RPMI8226 (cell line): ENCODE measurements at places on chromosomes 7 and 10.

GRCh38 chr10:110498982-110499795, 1.5 kb downstream of the DUSP5 start:
- DNase-seq: peak; percentile 77

GRCh38 chr7:158114056-158114850, 473.4 kb downstream of the PTPRN2 start:
- DNase-seq: no peak

DNA sequence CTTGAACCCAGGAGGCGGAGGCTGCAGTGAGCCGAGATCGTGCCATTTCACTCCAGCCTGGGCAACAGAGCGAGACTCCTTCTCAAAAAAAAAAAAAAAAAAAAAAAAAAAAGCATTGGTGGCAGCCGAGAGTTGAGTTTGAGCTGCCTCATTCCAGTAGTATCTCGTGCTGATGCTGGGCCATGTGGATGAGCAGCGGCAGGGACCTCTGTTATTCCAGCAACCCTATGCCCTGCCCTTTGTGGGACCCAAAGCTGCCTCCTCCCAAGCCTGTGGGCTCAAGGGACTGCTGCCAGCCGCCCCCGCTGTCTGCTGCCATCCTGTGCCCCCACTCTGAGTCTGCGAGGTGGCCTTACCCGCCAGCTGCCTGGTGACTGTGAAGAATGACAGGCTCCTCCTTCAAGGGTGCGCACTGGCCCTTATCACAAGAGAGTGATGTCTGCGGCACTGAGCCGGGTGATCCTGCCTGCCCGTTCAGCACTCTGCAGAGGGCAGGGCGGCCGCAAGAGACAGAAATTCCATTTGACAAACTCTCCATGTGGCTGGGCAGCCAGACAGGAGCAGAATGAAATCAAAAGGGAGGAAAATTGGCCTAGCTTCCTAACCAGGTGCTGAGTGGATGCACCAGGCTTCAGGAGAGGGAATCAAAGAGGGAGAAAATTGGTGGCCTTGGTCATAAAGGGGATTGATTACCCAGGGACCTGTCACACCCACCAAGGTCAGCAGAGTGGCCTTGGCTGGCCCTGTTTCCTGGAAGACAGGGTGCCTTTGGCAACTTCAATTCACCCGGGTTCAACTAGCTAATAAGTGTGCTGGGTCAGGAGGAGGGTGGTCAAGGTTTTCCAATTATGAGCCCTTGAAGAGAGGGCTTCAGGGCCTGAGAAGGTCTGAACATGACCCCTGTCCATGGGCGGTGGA, 65.3 kb upstream of the ZMIZ1 start:
- DNase-seq: no peak

- no peak for DNase-seq
These were observed 200.7 kb downstream of the CELF2 start for GRCh38 chr10:11218395-11218794.

GRCh38 chr10:17781856-17782255, 27.3 kb upstream of the MRC1 start:
- no peak for DNase-seq

DNA sequence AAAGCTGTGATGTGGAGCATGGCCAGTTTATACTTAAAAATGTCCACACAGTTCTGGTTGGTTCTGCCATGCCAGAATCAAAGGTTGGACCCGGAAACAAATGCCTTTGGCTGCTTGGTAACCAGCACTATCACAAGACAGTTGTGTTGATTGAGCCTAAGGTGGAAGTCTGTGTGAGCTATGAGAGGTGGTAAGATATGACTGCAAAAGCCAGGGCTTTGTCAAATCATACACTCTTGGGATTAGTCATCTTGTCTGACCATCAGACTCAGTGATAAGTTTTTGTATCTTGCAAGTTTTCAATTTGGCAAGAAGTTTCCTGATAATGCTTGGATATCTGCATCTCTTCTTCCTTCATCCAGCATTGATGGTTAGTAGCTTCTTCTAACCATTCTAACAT, 35.5 kb downstream of the GPR141 start:
- no peak for DNase-seq

- no peak for DNase-seq
These were observed 769.0 kb upstream of the COBL start for GRCh38 chr7:52085610-52086009.

GRCh38 chr10:72523932-72524396, 101.9 kb downstream of the MICU1 start:
- no peak for DNase-seq

DNA sequence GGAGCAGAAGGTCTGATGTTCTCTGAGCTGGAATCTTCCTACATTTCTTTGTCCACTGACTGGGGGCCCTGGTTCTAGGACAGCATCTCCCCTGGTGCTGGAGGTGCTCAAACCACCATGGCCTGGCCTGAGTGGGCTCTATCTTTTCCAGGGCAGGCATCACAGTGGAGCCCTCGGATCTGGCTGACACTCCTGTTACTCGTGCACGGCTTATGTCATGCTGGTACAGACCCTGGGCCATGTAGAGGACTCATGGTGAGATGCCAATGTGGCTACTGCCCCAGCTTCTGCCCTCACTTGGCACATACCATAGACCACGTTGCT, 96.0 kb downstream of the HIPK2 start:
- no peak for DNase-seq

- DNase-seq: no peak
These were observed 484 bp upstream of the MSRB2 start for GRCh38 chr10:23094786-23095403.

GRCh38 chr10:97456034-97456685, 10.2 kb downstream of the ZDHHC16 start:
- no peak for DNase-seq

- DNase-seq: no peak
These were observed 2.5 kb upstream of the HNRNPF start for GRCh38 chr10:43411536-43411935.

GRCh38 chr7:157616426-157616825, 279.6 kb downstream of the DNAJB6 start:
- DNase-seq: no peak

DNA sequence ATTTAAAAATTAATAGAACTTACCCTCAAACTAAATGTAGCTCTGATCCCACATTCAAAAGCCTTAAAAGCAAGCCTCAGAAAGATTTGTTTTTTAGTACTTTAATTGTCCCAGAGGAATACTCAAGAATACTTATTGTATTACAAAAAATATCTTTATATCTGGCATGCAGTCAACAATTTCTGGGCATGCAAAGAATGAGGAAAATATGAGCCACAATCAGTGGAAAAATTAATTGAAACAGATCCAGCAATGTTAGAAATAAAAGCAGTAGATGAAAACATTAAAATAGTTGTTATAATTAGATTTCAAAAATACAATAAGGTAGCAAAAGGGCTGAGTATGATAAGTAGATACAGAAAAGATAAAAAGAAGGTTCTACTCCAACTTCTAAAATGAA, 154.7 kb downstream of the PON1 start:
- no peak for DNase-seq

DNA sequence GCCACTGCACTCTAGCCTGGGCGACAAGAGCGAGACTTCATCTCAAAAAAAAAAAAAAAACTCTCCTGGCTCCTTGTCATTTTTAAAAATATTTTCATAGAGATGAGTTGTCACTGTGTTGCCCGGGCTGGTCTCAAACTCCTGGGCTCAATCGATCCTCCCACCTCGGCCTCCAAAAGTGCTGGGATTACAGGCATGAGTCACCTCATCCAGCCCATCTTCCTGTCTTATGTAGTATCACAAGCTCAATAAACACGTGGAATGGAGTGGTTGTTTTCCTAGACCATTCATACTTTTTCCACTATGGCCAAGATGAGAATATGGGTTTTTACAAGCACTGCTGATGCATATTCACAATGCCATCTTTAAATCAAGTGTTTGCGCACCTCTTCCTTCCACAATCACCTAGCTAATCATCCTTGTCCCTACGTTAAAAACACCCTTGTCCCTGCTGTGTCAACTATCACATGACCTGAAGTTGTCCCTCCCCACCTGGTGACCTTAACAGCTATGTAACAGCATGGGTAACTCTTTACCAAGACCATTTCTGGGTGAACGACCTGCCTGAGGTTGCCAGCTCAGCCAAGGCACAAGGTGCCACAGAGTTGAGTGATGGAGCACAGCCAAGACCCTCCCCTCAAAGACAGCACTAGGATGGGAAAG, 21.3 kb downstream of the DLG5 start:
- DNase-seq: no peak

DNA sequence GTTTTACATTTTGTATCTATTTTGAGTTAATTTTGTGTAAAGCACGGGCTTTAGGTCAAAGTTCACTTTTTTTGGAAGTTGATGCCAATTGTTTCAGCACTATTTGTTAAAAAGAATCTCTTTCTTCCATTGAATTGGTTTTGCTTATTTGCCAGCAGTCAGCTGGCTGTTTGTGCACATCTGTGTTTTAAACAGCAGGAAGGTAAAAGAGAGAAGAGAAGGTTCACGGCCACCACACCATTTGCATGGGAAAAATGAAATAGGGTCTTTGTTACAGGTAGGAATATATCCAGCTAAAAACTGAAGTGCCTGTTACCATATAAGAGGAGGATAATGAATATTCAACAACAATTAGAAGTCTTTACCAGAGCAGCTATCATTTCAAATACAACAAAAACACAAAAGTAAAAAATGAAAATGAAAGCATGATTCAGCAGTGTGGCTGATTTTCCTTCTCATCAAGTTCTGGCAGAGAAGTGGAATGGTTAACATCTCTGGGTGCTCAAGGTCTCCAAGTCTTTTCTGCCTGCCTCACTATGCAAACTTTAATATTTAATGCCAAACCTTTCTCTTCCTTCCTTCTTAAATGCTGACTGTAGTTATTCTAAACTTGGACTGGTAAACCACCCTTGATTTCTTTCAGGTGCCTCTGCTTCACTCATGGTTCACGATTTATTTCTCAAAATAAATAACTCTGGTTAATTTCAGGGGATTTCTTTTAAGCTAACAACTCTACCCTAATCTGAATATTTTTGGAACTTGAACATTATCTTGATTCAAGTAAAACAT, 841.5 kb downstream of the GRM8 start:
- peak; percentile 53 for DNase-seq

DNA sequence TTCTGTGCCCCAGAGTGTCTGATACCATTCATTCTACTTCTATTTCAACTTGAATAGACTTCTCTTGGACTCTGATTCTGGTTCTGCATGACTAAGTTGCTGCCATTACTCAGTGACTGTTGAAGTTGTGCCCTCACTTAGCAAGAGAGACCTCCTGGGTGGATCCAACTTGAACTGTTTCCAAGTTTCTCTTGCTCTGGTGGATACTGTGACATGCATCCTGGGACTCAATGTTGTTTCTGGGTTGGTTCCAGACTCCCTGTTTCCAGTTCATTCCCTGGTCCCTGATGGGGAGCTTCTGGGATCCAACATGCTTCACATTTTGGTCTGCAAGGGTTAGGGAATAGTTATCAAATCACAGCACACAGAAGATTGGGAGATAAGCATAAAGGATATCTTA, 26.2 kb upstream of the PRPF18 start:
- no peak for DNase-seq

DNA sequence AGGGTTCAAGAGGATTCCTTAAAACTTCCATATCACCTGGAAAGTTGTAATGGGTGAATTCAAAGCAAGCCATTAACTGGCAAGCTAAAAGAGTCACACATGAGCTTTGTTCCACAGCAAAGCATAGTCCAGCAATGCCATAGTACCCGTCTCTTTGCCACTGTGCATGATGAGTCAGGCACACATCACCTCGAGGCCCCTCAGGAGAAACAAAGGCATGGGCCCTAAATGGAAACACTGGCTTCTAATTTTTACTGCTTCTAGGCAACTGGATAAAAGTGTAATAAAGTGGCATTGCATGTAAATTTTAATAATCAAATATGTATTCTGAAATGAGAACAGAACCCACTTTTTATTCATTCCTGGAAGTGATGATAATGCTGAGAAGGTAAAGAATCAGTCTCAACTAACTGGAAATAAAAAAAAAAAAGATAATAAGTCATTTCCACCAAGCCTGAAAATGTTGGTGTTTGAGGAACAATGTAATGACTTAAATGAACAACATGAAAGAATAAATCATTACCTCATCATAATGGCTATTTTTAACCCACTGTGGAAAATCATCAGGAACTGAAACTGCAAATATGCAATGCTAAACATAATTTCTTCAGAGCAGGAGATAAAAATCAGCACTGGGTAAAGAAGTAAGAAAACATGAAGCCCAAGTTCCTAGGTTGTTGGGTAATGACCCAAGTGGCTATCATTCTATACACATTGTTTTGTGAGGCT, 104.9 kb downstream of the CDK6 start:
- DNase-seq: peak; percentile 78

GRCh38 chr10:113739031-113739430, 12.5 kb upstream of the PLEKHS1 start:
- no peak for DNase-seq

DNA sequence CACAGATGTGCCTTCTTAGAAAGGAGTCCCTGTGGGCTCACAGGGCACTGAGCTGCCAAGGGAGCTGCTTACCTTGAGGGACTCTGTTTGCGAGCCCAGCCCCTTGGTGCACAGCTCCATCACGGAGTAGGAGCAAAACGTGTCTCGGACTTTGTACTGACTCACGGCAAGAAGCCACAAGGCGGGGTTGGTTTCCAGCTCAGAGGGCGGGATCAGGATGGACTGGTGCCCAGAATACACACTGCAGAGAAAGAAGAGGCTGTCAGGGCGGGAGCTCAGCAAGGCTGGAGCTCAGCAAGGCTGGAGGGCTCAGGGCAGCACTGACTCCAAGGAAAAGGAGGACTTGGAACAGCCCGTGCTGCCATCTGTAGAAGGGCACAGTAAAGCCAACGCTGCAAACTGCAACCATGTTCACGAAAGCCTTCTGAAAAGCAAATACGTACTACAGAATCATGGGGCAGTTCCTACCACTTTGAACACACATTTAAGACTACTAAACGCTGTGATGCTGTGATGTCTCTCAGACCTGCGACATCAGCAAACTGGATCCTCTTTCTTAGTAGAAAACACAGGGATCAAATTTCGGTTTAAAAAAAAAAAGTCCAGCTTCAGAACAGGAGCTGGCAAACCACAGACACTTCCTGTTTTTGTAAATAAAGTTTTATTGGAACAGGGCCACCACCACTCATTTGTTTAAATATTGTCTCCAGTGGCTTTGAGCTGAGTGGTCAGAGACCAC, 194.3 kb downstream of the ZMYND11 start:
- DNase-seq: peak; percentile 88

DNA sequence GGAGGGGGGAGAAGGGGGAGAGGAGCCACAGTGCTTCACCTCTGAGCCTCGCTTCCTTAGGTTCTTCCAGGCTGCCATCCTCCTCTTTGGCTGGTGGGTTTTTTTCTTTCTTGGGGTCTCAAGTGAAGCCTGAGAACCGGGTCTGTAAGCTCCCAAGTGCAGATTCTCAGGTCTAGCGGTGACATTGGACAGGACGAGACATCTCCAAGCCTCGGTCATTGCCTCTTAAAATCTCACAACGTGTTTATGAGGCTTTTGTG, 817 bp upstream of the IL15RA start:
- DNase-seq: no peak

- no peak for DNase-seq
These were observed 31.6 kb upstream of the KCNIP2 start for GRCh38 chr10:101875068-101875688.

GRCh38 chr10:49231086-49231820, 43.1 kb upstream of the TMEM273 start:
- no peak for DNase-seq
